ENCODE measurements at places on chromosomes 1 and 21. TPM values are rescaled to one million over a fixed set of nuclear protein-coding genes. Genes with fewer than 3 reads are reported as not detected.

The CACYBP gene
- 266 TPM for total RNA-seq

The CFAP45 gene
- total RNA-seq, result 0.17 TPM

The CDA gene
- 2.4 TPM for total RNA-seq

The PAQR6 gene
- total RNA-seq, result 0.19 TPM

DNA sequence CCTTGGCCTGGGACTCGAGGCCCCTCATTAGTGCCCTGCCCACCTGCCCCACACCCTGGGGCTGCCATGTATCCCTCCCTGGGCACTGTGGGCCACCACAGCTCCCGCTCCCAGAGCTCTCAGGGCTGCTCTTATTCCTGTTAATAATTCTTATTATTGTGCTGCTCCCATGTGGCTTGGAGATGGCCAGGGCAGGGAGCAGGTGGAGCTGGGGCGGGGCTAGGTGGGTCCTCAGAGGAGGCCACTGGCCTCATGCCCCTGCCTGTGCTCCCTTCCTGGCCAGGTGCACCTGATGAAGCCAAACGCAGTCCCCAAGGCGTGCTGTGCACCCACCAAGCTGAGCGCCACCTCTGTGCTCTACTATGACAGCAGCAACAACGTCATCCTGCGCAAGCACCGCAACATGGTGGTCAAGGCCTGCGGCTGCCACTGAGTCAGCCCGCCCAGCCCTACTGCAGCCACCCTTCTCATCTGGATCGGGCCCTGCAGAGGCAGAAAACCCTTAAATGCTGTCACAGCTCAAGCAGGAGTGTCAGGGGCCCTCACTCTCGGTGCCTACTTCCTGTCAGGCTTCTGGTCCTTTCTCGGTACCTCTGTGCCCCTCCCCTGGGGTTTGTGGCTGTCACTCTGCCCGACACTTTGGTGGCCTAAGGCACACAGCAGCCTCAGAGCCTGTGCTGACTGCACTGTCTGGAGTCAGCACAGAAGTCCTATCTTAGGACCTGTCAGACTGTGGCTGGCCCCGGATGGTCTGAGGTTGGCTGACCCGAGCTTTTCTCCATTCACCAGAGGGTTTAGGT lies 34.1 kb downstream of the BMP8A start:
- no peak for DNase-seq

GRCh38 chr1:231315887-231316286 lies 21.8 kb downstream of the EXOC8 start:
- peak; percentile 69 for DNase-seq

DNA sequence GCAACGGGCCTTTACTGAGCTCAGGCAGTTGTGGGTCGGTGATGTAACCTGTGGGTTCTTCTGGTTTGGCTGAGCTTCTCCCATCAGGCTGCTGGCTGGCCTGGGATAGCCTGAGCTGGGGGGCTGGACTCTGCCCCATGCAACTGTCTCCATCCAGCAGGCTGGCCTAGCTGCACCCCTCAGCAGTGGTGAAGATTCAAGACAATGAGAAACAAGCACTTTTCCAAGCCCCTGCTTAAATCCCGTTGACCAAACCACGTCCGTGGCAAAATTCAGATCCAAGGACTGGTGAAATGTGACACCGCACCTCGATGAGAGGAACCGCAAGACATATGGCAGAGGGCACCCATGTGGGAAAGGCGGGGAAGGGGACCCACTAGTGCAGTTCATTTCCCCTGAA lies 25.6 kb downstream of the PRSS38 start:
- no peak for DNase-seq

- peak; percentile 97 for DNase-seq
Measured at GRCh38 chr1:110407260-110408210, at the start of gene LAMTOR5. Gene LAMTOR5, minus strand, starts transcription at chr1:110407694. Its CDS starts 74 bp downstream, at chr1:110407620.

GRCh38 chr1:7670334-7671145 lies 100.6 kb upstream of the VAMP3 start:
- DNase-seq, result no peak
